ENCODE measurements at places on chromosomes 3 and 15. TPM values are rescaled to one million over a fixed set of nuclear protein-coding genes. Genes with fewer than 3 reads are reported as not detected.

Gene TNFSF10
- total RNA-seq, result not detected

GRCh38 chr3:137106612-137107240 is 148.9 kb downstream of the IL20RB start:
- no peak for DNase-seq

DNA sequence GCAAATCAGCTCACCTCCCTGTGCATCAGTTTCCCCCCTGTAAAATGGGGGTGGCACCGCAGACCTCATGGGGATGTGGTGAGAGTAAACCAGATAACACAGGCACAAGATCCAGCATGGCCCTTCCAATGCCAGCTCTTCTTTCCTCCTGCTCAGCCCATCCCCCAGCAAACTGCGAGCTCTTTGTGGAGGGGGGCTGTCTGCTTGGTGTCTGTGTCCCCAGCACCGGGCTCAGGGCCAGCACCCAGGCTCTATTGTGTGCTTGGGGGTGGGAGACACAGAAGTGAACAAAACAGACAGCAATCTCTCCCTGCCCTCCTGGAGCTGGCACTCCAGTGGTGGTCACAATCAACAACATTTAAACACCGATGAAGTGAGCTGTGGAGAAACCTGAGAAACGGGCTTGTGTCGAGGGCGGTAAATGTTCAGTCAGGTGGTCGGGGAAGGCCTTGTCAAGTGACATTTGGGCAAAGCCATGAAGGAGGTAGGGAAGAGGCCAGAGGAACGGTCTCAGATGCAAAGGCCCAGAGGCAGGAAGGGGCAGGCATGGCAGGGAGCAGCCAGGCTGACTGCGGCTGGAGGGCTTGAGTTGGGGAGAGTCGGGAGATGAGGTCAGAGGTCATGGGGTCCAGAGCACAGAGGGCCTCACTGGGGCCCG is 28.4 kb downstream of the GRIP2 start:
- no peak for DNase-seq

GRCh38 chr3:55272031-55272645 is 215.0 kb downstream of the WNT5A start:
- DNase-seq, result no peak

Gene ITIH4
- total RNA-seq, result 0.80 TPM

DNA sequence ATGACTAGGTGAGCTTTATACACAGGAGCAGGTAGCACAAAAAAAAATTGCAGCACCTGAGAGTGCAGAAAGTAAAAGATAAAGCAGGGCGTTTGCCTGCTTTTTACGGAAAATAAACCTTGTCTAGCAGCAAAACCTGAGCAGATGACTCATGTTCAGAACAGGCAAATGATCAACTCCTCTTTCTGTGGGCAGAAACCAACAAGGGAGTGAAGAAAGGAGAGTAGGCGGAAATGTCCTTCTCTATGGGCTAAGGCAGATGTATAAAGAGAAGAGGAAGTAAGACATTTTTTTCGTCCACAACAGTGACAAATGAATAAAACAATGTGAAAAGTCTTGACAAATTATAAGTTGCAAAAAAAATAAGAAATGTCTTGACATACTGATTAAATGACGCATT is 24.5 kb upstream of the GMNC start:
- DNase-seq, result no peak

- no peak for DNase-seq
Measured at GRCh38 chr3:60053526-60054265, 1003.9 kb upstream of the CFAP20DC start.

DNA sequence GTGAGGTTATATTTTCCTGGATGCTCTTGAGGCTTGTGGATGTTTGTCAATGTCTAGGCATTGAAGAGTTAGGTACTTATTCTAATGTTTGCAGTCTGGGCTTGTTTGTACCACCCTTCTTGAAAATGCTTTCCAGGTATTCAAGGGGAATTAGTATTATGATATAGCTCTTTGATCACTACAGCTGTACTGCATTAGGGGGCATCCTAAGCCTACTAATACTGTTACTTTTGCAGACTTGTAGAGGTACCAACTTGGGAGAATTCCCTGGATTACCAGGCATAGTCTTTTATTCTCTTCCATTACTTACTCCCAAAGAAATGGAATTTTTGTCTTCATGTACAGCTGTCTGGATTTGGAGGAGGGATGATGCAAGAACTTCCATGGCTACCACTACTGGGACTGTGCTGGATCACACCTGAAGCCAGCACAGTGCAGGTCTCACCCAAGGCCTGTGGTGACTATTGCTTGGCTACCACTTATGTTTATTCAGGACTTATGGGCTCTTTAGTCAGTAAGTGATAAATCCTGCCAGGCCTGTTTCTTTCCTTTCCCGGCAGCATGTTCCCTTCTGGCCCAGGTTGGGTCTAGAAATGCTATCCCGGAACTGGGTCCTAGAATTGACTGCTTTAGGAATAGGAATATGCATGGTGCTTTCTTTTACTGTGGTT is 402.9 kb downstream of the IL20RB start:
- DNase-seq, result no peak

Gene SLC2A2
- not detected for total RNA-seq

DNA sequence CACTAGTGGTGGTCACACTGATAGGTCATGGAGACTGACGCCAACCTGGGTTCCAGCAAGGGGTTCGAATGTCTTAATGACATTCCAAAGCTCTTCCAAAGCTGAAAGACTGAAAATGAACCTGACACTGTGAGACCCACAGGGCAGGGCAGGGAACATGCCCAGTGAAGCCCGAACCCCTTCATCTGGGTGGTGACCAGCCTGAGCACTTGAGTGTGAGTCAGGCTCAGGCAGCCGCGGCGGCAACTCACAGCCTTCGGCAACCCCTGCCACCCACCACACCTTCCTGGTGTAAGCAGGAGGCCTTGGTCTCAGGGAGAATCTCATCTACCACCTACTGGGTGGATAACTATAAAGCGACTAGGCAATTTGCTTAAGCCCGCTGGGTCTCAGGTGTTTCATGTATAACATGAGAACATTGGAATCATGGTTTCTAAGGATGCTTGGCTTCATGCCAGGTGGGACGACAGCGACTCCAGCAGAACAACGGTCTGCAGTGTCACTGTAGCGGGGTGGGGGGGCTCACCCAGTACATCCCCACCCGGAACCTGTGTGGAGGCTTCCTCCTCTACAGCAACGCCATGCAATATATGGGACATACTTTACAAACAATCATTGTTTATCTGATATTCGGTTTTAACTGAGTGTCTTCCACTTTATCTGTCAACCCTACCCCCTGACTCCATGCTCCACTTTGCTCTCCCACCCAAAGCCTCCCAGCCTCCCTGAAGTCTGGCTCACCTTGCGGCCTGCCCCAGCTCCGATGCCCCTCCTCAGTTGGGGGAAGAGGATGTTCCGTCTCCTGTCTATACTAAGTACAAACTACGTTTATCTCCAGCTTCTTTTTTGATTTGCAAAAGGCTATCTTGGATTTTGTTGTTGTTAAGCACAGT is 125.0 kb upstream of the MEF2A start:
- DNase-seq, result no peak

DNA sequence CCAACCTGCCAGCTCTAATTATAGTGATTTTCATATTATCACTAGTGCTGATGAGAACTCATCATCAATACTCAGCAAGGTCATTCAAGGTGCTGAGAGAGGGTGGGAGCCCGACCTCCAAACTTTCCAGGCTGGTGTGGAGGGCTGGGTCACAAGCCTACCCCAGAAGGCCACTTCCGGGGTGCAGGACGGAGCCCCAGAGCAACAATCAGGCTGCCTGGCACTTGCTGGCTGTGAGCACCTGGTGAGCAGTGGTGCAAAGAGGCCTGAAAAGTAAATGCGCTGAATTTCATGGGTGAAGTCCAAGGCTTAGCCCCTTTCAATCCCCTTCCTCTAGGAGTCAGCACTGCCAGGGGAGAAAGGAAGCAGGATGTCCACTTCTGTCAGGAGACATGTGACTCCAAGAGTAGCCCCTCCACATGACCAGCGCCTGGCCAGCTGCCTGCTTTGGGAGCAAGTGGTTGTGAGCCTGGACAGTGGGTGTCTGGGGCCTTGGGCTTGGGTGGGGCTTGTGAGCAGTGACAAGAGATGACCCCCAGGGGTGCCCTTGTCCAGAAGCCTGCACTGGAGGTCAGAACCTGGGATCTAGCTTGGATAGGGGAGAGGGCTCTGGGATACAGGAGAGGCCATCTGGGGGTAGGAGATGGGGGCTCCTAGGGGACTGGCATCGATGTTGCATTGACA is 165.0 kb upstream of the TLE3 start:
- DNase-seq, result no peak

GRCh38 chr3:134357914-134358811 is 16.1 kb downstream of the AMOTL2 start:
- peak; percentile 97 for DNase-seq

Gene PPP4R2
- 77.6 TPM for total RNA-seq

- no peak for DNase-seq
Measured at GRCh38 chr3:34808287-34808686, 831.0 kb upstream of the ARPP21 start.

Gene ANKUB1
- not detected for total RNA-seq

- DNase-seq, result no peak
Measured at GRCh38 chr3:61829722-61830350, 268.5 kb downstream of the PTPRG start.

Gene PAK6
- total RNA-seq, result not detected

Gene SI
- not detected for total RNA-seq

Gene CYP11A1
- total RNA-seq, result not detected

GRCh38 chr15:84947947-84948830 is 33.5 kb upstream of the PDE8A start:
- peak; percentile 93 for DNase-seq

Gene GPR160
- total RNA-seq, result 0.23 TPM

DNA sequence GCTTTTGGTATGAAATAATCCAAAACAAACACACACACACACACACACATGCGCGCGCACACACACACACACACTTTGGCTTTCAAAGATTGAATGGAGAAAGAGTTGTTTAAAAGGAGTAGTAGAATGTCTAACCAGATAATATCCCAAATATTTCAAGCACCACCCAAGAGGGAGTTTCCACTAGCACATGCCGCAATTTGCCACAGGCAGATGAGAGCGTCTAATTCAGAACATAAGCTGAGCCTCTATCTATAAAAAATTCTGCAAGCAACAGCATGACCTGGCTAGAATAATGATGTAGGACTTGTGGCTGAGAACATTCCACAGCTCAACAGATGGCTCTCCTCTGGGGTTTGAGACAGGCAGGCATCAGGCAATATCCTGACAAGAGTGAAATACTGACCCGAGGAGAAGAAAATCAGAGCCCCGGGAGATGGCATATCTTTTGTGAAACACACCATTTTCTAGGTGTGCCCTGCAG is 302.5 kb upstream of the GADL1 start:
- peak; percentile 56 for DNase-seq

DNA sequence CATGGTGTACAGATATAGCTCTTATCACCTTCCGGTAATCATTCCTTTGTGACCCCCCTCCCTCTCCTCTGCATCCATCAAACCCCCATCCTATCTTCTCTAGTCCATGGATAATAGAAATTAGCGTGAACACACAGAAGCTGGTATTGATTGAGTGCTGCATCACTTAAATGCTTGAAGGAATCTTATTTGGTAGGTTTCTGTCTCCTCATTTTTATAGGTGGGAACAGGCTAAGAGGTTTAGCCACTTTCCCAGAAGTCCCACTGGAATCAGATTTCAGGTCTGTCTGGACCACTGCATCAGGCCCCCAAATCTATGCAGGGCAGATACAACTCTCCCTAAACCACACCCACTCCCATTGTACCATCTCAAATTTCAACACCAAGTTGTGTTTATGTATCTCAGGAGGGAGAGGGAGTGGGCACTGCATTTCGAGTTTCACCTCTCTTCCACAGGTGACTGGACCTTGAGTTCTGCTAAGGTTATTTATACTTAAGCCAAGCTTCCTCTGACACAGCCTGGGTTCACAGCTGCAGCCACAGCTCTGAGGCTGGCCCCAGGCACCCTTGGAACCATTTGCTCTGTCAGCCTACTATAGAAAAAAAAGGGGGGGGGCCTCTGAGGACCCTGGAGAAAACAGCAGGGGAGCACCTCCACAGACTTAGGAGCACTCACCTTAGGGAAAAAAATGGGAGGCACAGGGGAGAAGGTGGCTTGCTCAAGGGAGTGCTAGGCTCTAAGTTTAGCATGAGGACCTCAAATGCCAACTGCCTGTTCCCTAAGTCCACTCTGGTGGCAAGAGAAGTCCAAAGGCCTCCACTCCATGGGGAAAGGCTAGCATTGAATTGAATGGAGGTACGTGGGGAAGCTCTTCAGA is 2.1 kb upstream of the NMB start:
- no peak for DNase-seq

GRCh38 chr3:11563159-11563864 is 80.4 kb downstream of the VGLL4 start:
- no peak for DNase-seq

DNA sequence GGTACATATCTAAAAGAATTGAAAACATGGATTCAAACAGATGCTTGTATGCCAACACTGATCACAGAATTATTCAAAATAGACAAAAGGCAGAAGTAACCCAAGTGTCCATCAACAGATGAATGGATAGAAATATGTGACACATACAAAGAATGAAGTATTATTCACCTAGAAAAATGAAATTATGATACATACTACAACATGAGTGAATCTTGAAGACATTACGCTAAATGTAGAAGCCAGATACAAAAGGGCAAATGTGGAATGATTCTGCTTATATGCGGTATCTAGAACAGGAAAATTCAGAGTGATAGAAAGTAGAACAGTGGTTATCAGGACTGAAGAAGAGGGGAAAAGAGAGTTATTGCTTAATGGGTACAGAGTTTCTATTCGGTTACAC is 26.2 kb upstream of the SLC12A8 start:
- no peak for DNase-seq

DNA sequence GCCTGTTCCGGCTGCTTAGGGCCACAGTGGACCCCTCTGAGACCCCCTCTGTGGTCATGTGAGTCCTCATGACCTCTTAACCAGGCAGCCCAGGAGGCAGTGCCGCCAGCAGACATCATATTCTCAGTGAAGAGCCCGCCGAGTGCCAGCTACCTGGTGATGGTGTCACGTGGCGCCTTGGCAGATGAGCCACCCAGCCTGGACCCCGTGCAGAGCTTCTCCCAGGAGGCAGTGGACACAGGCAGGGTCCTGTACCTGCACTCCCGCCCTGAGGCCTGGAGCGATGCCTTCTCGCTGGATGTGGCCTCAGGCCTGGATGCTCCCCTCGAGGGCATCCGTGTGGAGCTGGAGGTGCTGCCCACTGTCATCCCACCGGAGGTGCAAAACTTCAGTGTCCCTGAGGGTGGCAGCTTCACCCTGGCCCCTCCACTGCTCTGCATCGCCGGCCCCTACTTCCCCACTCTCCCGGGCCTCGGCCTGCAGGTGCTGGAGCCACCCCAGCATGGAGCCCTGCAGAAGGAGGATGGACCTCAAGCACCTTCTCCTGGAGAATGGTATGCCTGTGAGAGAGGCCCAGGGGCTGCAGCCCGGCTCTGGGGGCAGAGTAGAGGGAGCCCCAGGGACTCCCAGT is 176.1 kb downstream of the TBC1D2B start:
- no peak for DNase-seq

DNA sequence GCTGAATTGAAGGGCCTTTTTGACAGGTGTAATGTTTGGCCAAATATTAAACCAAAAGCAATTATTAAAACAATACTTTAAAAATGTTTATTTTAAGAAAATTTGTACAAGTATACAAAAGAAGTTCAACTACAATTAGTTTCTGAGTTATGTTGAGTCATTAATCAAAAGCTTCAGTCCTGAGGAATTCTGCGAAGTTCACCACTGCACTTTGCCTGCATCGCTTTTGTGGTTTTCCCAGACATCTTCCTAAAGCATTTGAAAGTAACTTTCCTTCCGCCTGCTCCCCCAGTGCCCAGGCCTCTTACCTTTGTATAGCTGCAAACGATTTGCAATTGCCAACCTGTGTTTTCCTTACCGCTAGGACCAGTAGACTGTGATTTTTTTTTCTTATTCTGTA is 69.5 kb downstream of the KCNAB1 start:
- no peak for DNase-seq

GRCh38 chr3:142243134-142243533 is 17.7 kb upstream of the GK5 start:
- DNase-seq, result no peak

Measured in HFFc6 (cell line).